ENCODE measurements at places on chromosomes 6 and 20.

DNA sequence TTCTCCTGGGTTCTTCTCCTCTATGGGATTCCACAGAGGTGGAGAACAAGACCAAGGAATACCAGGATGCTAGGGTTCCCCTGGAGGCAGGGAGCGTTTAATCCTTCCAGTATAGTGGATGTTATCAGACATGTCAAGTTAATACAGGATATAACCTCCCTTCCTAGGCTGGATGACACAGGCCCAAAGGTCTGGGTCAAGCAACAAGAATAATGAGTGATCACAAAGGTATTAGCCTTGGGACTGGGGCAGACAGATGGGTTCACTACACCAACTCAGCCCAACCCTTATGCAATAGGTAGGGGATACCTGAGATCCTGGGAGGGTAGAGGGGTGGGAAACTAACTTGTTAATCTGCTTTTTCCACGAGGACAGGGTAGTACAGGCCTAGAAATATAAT, 690.3 kb downstream of the HTR1B start:
- no peak for DNase-seq

GRCh38 chr6:1595271-1596087, 14.2 kb upstream of the FOXC1 start:
- no peak for DNase-seq

DNA sequence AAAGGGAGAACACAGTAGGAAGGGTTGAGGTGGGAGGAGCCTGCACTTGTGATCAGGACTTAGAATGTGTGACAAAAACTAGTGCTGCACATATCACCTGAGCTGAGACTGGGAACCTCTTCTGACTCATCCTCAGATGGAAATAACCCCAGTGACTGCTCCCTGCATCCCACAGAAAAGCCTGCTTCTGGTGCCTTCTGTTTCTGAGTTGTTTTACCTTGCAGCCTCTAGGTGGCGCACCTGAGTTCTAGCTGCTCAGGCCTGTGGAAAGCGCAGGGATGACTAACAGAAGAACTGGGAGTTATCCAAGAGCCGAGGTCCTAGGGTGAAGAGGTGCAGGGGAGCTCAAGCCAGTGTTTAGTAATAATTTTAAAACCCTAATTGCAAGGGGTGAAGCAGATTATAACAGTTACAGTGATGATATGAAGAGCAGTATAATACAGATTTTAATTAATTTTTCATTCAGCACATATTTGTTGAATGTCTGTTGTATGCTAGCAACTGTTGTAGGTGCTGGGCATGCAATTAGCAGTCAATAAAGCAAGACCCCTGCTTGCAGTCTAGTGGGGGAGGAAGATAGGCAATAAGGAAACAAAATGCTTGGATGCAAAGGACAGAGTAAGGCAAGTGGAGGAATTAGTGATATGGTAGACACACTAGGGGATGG, 302.5 kb downstream of the DHX35 start:
- DNase-seq, result peak; percentile 58

GRCh38 chr6:104860221-104860620, 502 bp upstream of the HACE1 start:
- DNase-seq, result no peak

DNA sequence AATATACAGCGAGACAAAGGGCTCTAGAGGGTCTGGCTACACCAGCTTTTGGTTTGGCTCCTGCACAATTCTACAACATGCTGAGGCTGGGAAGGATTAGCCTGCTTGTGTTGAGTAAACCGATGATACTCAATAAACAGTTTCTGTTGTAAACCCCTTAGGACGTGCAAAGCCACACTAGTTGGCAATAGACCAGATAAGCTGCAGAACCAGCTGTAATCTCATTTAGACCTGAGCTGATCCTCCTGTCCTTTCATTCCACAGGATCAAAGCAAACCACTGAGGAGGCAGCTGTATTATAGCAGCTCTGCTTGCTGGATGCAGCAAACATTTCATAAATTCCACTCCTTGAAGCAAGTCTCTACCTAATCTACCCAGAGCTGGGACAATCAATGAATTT, 79.7 kb downstream of the MMS22L start:
- DNase-seq, result no peak

DNA sequence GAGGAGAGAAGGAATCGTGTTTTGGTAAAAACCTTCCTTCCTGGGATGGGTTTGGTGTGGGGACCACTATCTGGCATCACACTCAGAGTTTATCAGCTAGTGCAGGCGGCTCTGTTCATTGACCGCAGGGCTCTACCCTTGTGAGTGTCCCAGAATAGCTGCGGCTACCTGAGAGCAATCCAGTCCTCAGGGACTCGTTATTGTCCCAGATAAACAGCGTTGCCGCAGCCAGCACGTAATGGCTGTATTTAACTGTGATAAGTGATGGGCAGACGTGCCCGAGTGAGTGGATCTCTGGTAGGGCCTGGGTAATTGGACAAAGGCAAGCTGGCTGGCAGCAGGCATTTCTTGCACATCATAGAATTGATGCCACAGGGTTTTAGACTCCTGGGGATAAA, 163.3 kb downstream of the SOBP start:
- DNase-seq, result no peak

DNA sequence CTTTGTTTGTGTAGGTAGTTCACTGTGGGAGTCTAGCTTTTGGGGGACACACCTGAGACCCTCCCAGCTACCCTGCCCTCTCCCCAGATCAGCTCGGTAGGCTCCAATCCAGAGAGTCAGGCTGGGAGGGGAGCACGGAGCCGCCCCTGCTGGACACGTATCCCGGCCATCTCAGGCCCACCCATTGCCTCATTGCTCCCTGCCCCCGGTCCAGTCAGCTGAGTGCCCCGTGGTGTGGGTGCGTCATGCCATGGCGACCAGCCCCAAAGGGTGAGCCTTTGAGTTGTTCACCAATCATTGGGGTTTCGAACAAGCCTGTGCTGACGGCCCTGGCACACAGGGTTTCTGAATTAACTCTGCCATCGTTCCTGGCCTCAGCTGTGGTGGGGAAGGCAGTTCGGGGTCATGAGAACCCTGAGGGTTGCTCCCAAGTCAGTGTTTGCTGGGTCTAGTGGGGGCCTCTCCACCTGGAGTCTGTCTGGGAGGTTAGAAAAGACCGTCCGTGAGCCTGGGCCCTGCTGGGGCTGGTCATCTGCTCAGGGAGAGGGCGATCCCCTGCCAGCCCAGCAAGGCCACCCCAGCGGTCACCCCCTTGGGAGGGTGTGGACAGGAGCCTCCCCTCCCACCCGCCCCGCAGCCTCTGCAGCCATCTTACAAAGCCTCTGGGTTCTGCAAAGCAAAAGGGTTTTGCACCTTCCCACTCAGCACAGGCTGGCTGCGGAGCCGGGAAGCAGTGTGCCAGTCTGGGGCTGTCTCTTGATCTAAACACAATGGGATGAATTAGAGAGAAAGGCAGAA, 34.5 kb downstream of the NTSR1 start:
- no peak for DNase-seq

- no peak for DNase-seq
Observed at GRCh38 chr6:87976616-87977015, 71.0 kb upstream of the SPACA1 start.

DNA sequence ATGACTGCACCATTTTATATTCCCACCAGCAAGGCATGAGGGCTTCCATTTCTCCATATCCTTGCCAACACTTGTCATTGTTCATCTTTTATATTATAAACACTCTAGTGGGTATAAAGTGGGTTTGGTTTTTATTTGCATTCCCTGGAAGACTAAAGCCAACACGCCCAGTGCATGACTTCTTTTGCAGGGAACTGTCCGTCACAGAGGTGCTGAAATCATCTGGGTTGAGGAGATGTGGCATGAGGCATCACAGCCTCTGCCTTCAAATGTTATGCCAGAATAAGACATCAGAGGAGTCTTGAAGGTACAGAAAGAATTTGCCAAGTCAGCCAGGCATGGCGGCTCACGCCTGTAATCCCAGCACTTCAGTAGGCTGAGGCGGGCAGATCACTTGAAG, 29.9 kb upstream of the FAM210B start:
- DNase-seq, result no peak

GRCh38 chr6:108473197-108473596, 87.5 kb upstream of the FOXO3 start:
- no peak for DNase-seq

DNA sequence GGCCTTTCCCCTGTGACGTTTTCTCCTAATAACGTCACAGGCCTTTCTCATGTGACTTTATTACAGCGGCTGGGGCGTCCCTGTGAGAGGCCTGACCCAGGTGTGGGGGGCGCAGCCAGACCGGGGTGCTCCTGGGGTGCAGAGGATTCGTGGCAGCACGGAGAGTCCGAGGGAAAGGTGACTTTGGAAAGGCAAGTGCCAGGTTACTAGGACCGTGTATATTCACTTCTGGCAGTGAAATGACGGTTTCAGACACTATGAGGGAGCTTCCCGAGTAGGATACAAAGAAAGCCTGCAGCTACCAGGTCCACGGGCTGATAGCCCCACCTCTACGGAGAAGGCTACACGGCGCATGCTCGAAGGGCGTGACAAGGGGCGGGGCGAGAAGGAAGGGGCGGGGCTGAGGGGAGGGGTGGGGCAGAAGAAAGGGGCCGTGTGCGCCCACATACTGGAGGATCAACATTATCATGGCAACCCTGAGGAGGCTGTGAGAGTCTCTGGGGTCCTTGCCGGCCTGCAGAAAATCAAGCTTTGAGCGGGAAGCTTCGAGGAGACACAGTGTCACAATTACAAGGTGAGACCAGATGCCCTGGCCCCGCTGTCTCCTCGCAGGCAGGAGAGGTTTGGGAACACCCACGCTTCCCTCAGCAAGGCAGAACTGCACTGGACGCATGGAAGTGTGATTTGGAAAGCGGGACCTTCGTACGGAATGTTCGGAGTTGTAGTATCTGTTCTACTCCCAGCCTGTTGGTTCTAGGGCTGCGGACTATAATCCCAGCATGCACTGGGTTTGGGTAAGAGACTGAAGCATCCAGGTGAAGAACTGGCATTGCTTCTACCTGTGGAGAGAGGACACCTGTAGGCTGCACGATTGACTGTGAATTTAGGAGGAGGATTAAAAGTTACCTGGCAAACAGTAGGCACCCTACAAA, 54.4 kb upstream of the ZNF337 start:
- DNase-seq, result peak; percentile 84

DNA sequence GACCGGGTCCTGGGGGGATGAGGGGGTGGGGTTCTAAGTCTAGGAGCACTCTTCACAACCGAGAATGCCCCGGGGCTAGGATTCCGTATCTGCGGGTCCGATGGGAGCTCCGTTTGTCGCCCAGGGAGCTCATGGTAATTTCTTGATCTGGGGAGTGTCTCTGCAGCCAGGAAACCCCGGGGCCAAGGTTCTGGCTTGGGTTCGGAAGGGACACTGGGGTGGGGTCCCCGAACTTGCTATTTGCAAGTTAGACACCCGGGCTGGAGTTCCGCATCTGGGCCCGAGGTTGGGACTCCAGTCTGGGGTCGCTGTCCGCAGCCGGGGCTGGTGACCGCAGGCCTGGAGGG, 397 bp downstream of the PEDS1 start:
- peak; percentile 54 for DNase-seq

DNA sequence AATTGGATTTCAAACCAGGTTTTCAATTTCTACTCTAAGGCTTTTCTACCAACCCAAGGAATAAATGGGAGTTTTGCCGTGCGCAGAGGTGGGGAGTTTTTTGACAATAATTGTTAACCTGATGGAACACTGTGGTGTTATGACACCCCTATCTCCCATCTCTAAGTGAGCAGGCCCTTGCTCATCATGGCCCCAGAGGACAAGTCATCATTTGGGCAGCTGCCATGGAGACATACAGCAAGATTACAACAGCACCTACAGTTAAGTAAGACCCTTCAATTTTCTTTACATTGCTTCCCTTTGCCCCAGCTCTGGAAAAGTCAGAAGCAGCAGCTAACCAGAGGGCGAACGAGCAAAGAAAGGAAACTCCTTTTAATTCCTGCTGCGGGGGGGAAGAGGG, 54.3 kb downstream of the ADGRF5 start:
- DNase-seq, result no peak

- DNase-seq, result no peak
Observed at GRCh38 chr6:33995309-33996119, 150.4 kb downstream of the GRM4 start.

DNA sequence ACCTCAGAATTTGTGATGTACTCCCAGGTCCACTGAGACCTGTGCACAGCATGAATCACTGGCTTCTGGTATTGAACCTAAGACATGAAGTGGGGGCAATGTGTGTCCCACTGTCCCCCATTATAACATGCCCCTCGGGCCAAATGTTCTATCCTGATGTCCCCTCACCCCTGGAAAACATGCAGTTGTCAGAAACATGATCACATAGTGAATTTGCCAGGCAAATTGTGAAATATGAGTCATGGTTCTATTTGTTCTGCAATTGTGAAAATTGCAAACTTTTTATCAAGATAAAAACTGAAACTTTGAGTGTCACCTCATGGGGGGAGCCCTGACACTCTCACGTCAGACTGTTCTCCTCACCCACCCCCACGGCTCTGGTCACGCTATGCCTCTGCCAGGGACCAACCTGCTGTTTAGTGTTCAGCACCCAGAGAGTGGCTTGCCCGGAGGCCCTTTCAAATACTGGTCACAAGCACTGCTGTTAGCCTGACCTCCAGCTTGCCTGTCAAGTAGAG, 305.3 kb downstream of the CLIC5 start:
- peak; percentile 55 for DNase-seq

- DNase-seq, result no peak
Observed at GRCh38 chr6:35600659-35601125, 88.0 kb upstream of the TULP1 start.

GRCh38 chr6:96116674-96117073, 100.9 kb downstream of the FUT9 start:
- peak; percentile 2 for DNase-seq

DNA sequence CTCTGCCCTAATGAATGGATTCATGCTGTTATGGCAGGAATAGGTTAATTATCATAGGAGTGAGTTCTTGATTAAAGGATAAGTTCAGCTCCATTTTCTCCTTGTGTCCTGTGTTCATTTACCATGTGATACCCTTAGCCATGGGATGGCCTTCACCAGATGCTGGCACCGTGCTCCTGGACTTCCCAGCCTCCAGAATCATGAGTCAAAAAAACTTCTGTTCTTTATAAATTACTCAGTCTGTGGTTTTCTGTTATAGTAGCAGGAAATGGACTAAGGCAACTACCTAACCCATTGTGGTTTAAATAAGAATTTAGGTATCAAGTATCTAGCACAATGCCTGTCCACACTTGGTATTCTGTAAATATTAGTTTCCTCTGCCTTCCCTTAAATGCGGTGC, 223.5 kb downstream of the MEI4 start:
- DNase-seq, result no peak

DNA sequence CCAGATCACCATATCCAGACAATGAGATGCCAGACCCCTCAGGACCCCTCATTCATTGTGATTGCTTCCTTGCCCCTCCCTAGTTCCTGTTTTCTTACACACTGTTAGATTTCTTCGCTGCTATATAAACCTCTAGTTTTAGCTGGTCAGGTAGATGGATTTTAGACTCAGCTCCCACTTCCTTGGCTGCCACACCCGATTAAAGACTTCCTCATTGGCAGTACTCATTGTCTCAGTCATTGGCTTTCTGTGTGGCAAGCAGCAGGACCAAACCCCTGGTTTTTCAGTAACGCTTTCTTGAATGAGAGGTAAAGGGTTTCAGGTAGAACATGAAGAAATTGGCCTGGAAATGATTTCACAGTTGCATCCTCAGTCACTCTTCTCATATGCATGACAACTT, 47.9 kb downstream of the QRSL1 start:
- no peak for DNase-seq

GRCh38 chr6:49514571-49515484, 15.1 kb downstream of the GLYATL3 start:
- DNase-seq, result no peak

GRCh38 chr6:38279963-38280588, 359.7 kb downstream of the BTBD9 start:
- no peak for DNase-seq

All from GM20000 (cell line).